ENCODE measurements at places on chromosomes 11 and 22.
A peak's percentile ranks its signal among the peaks of the same experiment; 100 is the strongest.

- no peak for DNase-seq
Measured at GRCh38 chr22:17085277-17086181, 729 bp downstream of the IL17RA start.

GRCh38 chr22:47071078-47071806 is 308.8 kb downstream of the TBC1D22A start:
- no peak for DNase-seq

GRCh38 chr11:43278193-43278956 is 33.4 kb upstream of the API5 start:
- DNase-seq = no peak

DNA sequence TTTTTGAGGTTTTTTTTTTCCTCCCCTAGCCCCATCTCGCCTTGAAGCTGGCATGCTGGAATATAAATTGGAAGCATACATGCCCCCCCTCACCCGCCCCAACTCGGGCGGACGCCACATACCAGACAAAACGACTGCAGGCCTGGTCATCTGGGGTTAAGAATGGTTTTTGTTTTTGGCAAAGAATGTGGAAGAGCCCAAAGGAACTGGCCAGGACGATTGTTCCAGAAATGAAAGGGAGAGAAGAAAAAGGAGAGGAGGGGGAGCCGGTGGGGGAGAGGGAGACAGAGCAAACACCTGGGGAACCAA is 25.0 kb downstream of the MN1 start:
- no peak for DNase-seq

GRCh38 chr11:44622721-44623258 is 57.3 kb downstream of the CD82 start:
- DNase-seq = no peak

DNA sequence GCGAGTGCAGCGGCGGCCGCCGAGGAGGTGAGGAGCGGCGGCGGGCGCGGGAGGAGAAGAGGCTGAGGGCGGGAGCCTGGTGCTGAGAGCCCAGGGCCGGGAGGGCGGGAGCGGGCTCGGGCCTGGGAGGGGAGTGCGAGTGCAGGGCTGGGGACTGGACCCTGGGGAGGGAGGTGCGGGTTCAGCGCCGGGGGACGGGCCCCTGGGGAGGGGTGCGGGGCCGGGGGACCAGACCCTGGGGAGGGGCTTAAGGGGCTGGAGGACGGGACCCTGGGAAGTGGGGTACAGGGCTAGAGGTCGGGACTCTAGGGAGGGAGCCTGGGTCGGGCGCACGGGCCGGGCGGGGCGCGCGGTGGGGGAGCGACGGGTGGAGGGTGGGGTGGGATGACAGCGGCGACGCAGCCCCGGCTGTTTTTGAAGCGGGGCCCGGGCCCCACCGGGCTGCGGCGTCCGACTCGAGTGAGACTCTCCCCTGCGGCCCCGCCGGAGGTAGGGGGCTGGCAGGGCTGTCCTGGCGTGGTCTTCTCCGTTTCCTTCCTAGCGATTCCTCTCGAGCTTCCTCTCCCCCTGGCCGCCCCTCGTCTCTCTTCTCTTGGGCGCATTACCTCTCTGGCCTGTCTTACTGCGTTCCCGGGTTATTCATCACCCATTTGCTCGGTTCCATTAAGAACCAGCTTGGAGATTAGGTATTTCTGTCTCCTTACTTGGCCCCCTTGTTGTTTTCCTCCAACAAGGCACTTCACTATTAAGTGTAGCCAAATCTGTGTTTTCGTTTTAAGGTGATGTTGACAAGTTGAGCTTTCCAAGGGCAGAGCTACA is 754 bp downstream of the NUP50 start:
- no peak for DNase-seq

DNA sequence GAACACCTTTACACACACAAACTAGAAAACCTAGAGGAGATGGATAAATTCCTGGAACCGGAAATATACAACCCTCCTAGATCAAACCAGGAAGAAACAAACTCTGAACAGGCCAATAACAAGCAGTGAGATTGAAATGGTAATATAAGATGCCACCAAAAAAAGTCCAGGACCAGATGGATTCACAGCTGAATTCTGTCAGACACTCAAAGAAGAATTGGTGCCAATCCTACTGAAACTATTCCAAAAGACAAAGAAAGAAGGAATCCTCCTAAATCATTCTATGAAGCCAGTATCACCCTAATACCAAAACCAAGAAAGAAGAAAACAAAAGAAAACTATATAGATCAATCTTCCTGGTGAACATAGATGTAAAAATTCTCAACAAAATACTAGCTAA is 33.9 kb downstream of the PIWIL3 start:
- DNase-seq = no peak

DNA sequence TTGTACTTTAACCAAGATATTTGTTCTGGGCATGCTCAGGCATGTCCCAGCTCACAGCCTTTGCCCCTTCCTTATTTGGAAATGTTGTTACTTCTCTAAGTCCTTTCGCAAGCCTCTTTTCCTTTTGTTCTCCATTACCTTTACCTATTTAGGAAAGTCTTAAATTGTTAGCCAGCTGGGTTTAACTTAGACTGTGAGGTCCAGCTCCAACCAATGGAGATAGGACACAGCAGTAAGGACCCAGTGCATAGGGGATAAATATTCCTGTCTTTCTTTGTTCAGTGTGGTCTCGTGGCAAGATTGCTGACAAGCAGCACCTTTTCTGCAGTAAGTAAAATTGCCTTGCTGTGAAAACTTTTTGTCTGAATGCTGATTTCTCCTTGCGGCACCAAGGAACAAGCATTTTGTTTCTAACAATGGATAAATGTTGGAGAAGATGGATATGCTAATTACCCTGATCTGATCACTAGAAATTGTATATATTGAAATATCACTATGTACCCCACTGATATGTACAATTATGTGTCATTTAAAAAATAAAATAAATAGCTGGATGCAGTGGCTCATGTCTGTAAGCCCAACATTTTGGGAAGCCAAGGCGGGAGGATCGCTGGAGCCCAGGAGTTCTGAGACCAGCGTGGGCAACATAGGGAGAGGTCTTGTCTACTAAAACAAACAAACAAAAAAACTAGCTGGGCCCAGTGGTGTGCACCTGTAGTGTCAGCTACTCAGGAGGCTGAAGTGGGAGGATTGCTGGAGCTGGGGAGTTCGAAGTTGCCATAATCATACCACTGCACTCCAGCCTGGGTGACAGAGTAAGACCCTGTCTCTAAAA is 31.9 kb upstream of the FTH1 start:
- DNase-seq = no peak

DNA sequence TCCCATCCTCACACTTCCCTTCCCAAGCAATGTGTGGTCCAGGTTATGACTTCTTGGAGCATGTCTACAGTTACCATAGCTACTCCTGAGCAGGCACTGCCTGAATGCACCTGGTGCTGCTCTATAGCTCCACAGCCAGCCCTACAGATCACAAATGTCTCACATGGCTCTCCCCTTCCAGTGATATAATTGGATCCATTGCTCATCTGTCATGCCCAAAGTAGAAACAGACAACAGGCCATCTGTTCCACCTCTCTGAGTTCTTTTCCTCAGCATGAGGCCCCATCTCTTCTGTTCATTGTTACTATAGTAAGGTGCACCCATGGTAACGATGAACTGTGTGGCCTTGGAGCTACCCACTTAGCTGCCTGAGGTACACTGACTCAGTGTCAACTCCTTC is 320.3 kb upstream of the ZC3H12C start:
- DNase-seq = no peak

DNA sequence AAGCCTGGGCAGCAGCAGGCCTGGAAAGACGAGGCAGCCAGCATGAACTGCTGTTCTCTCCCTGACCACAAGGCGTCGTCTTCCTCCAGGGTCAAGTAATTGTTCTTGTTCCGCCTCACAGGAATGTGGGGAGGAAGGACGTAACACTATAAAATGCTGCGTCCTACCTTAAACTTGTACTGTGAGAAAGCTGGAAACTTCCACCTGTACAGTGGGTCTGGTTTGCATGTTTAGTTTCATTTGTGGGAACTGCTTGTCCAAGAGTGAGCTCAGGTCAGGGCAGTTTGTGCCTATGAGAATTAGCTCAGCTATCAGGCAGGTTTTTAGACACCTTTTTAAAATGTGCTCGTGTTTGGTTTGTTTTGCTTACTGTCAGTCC is 55.2 kb downstream of the PANX1 start:
- peak; percentile 10 for DNase-seq

GRCh38 chr11:64793271-64794160 is 9.5 kb downstream of the MAP4K2 start:
- no peak for DNase-seq

GRCh38 chr11:105449100-105449734 is 160.7 kb upstream of the GRIA4 start:
- no peak for DNase-seq

- no peak for DNase-seq
Measured at GRCh38 chr11:35238882-35239281, 99.9 kb downstream of the CD44 start.

GRCh38 chr11:76067099-76067498 is 139.2 kb downstream of the WNT11 start:
- no peak for DNase-seq

DNA sequence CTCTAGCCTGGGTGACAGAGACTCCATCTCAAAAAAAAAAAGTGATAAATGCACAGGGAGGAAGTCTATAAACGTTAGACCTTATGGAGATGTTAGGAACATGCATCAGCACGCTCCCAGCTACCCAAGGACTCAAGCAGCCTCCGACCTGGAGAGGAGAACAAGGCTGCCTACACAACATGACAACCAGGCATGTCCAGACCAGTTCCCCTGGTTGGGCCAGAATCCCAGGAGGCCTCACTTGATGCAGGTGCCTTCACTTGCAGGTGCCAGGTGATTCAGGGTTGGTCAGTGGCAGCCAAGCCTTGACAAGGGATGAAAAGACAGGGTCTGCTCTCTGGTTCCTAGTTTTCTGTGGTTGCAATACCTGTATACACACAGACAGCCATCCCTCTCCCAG is 5.9 kb downstream of the RANGAP1 start:
- DNase-seq = no peak

DNA sequence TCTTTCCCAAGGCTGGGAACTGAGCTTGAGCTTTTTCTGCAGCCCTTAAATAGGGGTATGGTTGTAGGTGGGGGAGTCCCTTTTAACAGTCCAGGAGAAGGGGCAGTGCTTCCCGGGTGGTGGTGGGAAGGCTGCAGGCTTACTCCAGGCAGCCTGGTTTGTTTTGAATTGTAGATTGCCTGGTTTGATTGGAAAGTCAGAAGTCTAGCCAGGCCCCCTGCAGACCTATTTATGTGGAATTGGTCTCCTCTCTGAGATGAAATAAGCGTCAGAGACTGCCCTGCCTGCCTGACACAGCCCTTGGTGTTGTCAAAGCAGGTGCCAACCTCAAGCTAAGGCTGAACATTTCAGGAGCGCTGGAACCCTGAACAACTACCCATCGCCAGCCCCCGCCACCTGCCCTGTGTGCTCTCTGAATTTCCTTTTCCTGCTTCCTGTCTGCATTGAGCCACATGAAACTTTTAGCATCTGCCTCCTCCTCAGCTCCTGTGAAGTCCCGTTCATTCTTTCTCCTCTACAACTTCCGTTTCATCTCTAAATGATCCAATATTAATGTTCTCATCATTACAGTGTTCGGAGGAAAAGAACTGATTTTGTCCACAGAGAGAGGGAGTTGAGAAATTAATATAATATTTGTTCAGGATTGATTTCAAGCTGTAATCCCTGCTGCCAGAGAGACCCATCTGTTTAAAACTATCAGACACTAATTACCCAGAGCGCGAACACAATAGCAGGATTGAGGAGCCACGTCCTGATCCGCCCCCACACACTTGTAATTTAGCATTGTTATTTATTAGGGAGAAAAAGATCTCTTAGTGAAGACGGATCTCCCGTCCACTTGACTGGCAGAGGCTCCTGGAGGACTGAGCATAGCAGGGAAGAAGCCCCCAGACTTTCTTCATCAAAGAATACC is 136.5 kb downstream of the TRIM29 start:
- DNase-seq = no peak

- no peak for DNase-seq
Measured at GRCh38 chr11:11056316-11056715, 198.5 kb upstream of the ZBED5 start.

GRCh38 chr11:2259466-2259830 is 10.9 kb downstream of the ASCL2 start:
- no peak for DNase-seq

- DNase-seq = peak; percentile 90
Measured at GRCh38 chr11:469684-470560, 19.8 kb downstream of the PTDSS2 start.

- no peak for DNase-seq
Measured at GRCh38 chr11:106032861-106033260, 10.8 kb upstream of the MSANTD4 start.

GRCh38 chr22:25892678-25893077 is 150.7 kb downstream of the MYO18B start:
- DNase-seq = no peak

DNA sequence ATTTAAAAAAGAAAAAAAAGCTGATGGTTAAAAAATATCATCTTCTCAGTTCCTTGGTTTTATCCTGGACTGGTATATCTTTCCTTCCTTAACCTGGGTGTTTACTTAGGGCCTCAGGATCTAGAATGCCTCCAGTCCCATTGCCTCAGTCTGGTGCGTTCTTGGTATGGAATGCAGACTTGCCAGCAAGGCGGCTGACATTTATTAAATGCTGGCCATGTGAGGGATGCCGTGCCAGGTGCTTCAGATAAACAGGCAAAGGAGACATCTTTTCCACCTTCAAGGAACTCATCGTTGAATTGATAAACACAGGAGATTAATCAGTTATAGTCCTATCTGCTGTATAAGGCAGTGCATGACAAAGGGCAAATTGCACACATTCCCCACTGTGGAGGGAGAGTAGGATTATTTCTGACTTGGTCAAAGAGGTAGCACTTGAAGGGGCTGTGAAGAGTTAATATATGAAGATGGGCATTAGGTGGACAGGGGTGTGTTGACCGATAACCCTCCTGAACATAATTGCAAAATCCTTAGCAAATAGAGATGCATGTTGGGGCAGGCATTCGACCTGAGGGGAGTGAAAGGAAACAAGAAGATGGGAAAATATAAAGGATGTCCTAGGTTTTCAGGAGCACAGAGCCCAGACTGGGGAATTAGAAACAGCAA is 54.4 kb downstream of the ALX4 start:
- no peak for DNase-seq

GRCh38 chr11:106848526-106848925 is 169.8 kb downstream of the GUCY1A2 start:
- no peak for DNase-seq

GRCh38 chr11:94028436-94028835 is 7.3 kb downstream of the HEPHL1 start:
- no peak for DNase-seq

GRCh38 chr11:117958949-117959348 is 27.2 kb upstream of the IL10RA start:
- no peak for DNase-seq

DNA sequence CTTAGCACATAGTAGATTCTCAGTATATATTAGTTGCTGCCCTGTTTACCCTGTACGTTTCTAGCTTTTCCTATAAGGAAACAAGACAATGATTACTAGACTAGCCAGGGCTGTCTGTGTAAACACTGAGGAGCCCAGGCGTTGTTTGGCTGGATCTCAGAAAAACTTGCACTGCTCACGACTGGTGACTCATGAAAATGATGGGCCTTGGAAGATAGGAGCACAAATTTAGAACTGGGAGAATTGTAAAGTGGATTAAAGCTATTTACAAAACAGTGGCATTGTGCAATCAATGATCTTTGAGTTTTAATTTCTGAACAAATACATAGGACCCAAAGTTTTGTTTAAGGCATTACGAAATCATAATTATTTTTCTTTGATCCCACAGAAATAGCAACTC is 276.9 kb downstream of the FAM76B start:
- peak; percentile 45 for DNase-seq

- DNase-seq = no peak
Measured at GRCh38 chr11:134393638-134394037, 18.4 kb downstream of the B3GAT1 start.
